ENCODE measurements at places on chromosomes 16 and 17.

DNA sequence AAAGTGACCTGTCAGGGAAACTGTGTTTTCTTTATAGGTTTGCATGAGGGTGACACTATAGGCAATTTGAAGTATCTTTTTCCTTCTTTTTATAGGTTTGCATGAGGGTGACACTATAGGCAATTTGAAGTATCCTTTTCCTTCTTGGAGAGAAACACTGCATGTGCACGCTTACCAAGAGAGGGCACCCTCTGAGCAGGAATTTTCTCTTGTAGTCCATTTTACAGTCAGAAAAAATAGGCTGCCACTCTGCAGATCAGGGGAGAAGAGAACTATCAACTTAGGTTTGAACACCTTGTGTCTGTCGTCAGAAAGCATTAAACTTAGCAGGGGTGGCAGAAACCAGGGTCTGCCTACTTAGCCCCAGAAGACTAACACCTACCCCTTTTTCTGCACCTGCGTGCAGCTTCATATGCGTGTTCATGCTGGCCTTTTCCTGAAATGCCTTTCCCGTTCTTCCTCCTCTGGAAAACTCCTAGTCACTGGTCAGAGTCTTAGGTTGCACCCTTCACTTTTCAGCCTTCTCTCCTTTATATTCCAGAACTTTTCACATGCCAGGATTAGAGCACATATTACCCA lies 16.4 kb upstream of the SMIM36 start:
- peak; percentile 63 for DNase-seq

- DNase-seq = peak; percentile 81
Measured at GRCh38 chr16:87855852-87856715, 13.2 kb downstream of the SLC7A5 start.

GRCh38 chr17:35546487-35546886 lies 9.0 kb upstream of the SLFN12L start:
- DNase-seq = no peak

GRCh38 chr17:66496306-66496705 lies 193.9 kb downstream of the PRKCA start:
- DNase-seq = no peak

- peak; percentile 57 for DNase-seq
Measured at GRCh38 chr16:86768999-86769398, 190.7 kb downstream of the FOXL1 start.

DNA sequence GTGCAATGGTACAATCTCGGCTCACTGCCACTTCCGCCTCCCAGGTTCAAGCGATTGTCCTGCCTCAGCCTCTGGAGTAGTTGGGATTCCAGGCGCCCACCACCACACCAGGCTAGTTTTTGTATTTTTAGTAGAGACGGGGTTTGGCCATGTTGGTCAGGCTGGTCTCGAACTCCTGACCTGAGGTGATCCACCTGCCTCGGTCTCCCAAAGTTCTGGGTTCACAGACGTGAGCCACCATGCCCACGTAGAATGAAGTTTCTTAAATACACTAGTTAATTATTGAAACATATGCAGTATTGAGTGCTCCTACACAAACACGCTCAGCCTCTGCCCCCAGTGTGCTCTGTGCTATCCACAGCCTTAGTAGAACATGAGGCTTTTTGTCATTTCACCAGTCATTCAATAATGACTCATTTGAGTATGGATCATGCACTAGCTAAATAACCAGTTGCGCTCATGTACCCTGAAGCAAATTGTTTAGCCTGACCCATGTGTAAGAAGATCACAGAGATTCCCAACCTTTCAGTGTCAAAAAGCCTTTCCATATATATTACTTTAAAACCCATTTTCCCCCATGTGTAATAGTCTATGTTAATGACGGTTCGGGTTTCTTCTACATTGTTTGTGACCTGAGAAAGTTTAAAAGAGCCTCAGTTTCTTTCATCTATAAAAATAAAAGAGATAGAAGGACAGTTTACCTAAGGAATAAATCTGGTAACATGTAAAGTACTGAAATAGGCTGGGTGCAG lies 49.7 kb downstream of the TUBD1 start:
- peak; percentile 98 for DNase-seq

DNA sequence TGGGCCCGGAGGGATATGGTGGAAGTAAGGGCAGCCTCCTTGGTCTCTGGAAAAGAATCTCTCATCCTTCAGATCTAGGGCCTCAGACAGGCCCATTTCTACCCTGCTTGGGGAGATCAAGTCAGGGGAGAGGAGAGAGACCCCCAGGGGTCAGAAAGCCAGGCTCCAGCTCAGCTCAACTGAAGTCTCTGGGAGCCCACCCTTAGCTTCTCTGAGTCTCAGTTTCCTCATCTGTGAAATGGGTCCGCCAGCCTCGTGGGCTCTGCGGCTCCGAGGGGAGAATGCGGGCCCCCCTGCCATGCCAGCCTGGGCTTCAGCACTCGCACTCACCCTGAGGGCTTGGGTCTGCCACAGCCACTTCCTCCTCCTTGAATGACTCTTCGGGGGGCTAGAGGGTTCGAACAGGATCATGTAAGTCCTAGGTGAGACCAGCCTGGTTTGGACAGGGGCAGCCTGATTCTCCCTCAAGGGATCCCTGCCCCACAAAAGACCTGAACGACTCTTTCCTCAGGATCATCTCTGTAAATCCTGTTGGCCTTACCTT lies 6.7 kb downstream of the CNGB1 start:
- DNase-seq = no peak

- no peak for DNase-seq
Measured at GRCh38 chr17:38711792-38712571, 6.9 kb downstream of the MLLT6 start.

DNA sequence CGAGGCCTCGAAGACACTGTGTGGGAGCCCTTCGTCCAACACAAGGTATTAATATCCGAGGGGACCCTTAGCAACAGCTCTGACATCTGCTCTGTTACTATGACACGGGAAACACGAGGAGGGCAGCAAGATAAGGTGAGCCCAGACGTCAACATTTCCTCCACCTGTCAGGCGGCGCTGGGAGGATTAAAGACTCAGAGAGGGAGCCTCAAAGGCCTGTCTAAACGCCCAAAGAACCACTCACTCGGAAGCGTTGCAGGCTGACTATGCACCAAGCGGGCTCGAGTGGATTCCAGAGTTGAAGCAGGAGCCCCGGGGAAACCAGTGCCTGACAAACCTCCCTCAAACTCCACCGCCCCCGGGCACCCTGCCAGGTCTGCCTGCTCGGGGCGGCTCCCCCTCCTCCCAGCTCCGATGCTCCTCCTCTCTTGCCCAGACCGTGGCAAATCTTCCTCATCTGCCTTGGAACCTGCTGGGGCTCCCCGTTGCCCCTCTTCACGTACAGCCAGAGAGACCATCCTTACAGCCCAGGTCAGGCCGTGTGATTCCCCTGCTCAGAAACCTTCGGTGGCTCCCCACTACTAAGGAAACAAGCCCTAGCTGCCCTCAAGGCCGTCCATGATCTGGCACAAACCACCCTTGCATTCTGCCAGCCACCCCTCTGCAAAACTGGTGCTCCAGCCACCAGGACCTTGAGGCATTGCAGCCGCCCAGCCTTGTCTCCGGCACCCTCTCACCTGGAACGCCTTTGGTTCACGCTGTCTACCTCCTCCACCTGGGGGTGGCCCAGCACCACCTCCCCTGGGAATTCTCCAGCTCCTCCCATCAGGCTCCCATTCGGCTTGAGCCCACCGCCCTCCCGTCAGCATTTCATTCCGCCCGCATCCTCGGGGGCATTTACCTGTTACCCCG lies 16.2 kb downstream of the RPH3AL start:
- DNase-seq = no peak

GRCh38 chr16:12590963-12591362 lies 212.7 kb downstream of the CPPED1 start:
- no peak for DNase-seq

DNA sequence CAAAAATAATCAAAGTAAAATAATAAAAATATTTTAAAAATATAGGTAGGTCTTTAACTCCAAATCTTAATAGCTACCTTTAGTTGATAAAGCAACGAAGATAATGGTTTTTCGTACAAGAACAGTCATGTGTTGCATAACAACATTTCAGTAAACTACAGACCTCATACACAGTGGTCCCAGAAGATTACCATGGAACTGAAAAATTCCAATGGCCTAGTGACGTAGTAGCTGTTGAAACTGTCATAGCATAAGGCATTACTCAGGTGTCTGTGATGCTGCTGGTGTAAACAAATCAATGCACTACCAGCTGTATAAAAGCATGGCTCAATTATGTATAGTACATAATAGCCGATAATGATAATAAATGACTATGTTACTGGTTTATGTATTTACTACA lies 43.9 kb downstream of the CREBBP start:
- DNase-seq = no peak

GRCh38 chr16:78277321-78278055 lies 178.0 kb downstream of the WWOX start:
- DNase-seq = no peak

- DNase-seq = no peak
Measured at GRCh38 chr16:81882559-81882958, 103.5 kb downstream of the PLCG2 start.

DNA sequence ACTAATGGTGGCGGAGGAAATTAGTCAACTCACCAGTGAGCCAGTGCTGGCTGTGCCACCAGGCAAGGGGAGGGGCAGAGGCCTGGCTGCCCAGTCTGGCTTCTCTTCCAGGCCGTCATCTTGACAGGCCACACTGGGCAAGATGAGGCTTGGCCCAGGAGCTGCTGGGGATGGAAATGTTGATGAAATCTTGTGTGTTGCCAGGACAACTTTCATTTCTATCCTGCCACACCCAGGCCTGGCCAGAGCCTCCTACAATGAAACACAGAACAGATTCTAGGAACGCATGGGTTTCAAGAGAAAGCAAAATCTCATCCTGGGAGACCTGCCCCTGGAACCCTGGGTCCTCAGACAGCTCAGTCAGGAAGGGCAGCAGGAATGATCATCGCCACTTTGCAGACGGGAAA lies 9.3 kb downstream of the HEXIM2 start:
- DNase-seq = peak; percentile 74

- no peak for DNase-seq
Measured at GRCh38 chr17:8976638-8977037, 11.1 kb upstream of the PIK3R5 start.

- DNase-seq = no peak
Measured at GRCh38 chr16:86524029-86524428, 13.7 kb downstream of the FOXF1 start.

- no peak for DNase-seq
Measured at GRCh38 chr17:33858682-33859081, 396.4 kb upstream of the CCL2 start.

- DNase-seq = peak; percentile 74
Measured at GRCh38 chr17:78600181-78600721, 23.1 kb upstream of the DNAH17 start.

GRCh38 chr17:58084317-58084981 lies 1.2 kb downstream of the DYNLL2 start:
- no peak for DNase-seq

DNA sequence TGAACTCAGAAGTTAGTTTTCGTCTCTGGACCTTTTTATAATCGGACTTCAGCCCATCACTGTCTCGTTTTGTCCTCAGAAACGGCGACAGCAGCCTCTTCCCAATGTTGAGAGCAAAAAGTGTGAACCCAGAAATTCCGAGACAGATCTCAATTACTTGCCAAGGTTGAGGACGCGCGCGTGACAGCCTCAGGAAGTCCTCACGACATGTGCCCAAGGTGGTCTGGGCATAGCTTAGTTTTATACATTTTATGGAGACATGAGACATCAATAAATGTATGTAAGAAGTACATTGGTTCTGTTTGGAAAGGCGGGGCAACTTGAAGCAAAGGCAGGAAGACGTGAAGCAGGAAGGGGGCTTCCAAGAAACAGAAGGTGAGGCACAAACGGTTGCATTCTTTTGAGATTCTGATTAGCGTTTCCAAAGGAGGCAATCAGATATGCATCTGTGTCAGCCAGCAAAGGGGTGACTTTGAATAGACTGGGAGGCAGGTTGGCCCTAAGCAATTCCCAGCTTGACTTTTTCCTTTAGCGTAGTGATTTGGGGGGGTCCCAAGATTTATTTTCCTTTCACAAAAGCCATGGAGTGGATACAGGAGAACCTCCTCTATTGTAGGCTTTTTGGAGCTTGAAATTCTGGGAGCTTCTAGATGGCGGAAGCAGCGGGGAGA lies 583 bp upstream of the ZNF747 start:
- no peak for DNase-seq

- no peak for DNase-seq
Measured at GRCh38 chr16:27600381-27600780, 50.4 kb downstream of the KATNIP start.

DNA sequence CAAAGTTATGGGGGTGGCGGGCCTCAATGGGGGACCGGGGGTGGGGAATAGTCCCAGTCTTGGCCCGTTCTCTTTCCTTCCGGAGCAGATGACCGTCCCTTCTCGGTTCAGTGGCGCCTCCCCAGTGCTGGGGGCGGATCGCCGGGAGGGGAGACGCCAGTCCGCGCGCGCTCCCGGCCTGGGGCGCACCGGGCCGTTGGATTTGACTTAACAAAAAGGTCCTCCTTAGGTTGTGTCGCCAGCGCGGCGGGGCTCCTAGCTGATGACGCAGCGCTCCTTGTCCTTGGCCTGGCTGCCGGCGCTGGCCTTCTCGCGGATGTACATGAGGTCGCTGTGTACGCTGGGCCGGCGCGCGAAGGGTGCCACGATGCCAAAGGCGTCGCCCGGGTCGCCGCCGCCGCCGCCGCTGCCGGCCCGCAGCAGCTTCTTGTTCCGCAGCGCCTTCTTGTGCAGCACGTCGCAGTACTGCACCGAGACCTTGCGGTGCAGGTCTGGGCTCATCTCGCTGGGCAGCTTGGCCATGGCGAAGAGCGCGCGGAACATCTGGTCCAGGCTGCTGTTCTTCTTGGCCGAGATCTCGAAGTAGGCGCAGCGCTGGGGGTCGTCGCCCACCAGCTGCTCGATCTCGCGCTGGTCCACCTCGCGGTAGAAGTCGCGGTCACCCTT lies 1.2 kb downstream of the RASD1 start:
- DNase-seq = peak; percentile 37

- no peak for DNase-seq
Measured at GRCh38 chr16:84973776-84974523, 37.4 kb downstream of the ZDHHC7 start.

DNA sequence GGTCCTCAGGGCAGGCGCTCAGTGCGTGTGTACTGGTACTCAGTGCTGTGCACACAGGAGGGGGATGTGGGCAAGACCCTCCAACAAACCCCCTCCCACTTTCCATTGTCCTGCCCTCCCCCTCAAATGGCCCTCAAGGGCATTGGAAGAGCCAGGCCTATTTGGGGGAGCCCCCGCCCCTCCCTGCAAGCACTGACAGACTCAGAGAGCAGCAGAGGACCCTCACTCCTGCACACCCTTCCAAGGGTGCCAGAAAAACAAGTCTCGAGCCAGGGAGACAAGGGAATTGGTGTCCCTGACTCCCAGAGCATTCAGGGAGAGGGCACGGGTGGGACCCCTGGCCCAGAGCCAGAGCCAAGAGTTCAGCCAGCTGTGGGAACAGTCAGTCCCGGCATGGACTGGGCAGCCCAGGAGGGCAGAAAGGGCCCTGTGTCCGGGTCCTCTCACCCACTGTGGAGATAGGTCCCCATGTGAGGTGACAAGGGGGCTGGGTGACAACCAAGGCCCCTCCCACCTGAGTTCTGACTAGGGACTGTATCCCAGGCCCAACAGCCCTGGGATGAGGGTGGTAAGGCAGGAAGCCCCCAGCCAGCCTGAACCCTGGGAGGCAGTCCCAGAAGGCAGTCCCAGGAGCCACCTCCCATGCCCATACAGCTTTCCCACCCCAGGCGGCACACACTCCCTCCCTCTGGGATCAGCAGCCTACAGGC lies 12.1 kb upstream of the KRTAP17-1 start:
- no peak for DNase-seq
